Spinal cord (tissue), 10 donors: ENCODE measurements at places on chromosomes 5 and 9. TPM values are rescaled to one million over a fixed set of nuclear protein-coding genes. Genes with fewer than 3 reads are reported as not detected.

- no peak for DNase-seq
Measured at GRCh38 chr5:52743970-52744369, 43.7 kb upstream of the ITGA1 start.

DNA sequence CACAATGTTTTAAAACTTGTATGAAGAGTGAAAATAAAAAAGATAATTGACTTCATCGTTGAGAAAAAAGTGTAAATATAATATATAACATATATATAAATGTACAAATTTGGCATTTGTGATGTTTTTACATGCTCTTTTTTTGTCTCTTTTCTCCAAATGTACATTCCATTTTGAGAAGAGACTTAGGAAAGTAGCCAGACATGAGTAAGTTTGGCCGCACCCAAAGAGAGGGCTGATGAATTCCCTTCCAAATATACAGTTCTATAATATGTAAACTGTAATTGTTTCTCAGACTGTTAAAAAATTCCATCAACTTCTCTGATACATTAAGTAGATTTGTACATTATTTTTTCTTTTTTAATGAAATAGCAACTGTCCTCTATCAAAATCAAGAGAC is 193.2 kb upstream of the MAP3K1 start:
- no peak for DNase-seq

DNA sequence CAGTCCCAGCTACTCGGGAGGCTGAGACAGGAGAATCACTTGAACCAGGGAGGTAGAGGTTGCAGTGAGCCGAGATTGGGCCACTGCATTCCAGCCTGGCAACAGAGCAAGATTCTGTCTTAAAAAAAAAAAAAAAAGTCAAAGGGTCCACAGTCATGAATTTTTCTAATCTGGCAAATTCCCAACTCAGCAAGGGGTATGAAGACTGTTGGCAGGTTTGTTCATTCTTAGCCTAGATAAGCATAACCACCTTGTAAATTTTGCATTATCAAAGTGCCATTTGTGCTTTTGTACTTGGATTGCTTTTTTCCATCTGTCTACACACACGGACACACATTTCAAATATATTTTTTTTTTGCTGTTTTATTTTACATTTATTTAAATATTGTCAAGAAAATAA is 299.8 kb upstream of the NUDT12 start:
- no peak for DNase-seq

GRCh38 chr5:88188458-88189132 is 80.0 kb downstream of the TMEM161B start:
- DNase-seq = no peak

DNA sequence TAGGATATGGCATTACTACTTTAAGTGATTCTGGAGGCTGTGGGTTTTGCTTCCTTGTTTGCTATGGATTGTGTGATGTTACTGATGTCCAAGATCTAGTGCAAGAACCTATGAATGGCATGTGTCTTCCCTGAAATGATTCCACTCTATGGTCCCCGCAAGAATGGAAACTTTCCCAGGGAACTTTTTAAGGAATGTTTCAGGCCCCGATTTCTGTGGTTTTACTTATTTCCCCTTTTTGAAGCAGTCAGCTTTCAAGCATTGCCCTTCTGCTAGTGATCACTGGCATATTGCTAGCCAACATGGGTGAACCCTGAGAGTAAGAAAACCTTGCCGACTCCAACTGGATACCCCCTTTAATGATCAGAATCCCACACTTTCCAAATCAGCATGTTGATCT is 26.6 kb upstream of the CD180 start:
- no peak for DNase-seq

GRCh38 chr5:79653843-79654242 is 35.8 kb upstream of the CMYA5 start:
- DNase-seq = no peak

GRCh38 chr5:158819840-158820620 is 279.7 kb downstream of the EBF1 start:
- DNase-seq = no peak

The WNK2 gene
- total RNA-seq = 37.5 TPM

The SOHLH1 gene
- total RNA-seq = 0.99 TPM

The IQGAP2 gene
- total RNA-seq = 16.2 TPM

The TEX48 gene
- total RNA-seq = not detected

The FREM1 gene
- total RNA-seq = 41.5 TPM
